A549 treated with dexamethasone at 1 μM for 4 hours (cell line): ENCODE measurements at places on chromosomes 5 and 9. TPM values are rescaled to one million over a fixed set of nuclear protein-coding genes. Genes with fewer than 3 reads are reported as not detected.

PRKAA1 gene
- 34.4 to 55.1 TPM (median 52.5 TPM) in 5 replicates for total RNA-seq

ADAMTS12 gene
- 5.7 to 7.6 TPM (median 7.3 TPM) in 5 replicates for total RNA-seq

STX17 gene
- total RNA-seq = 7.4 to 11.3 TPM (median 10.4 TPM) in 5 replicates

ECM2 gene
- total RNA-seq = 0.08 to 0.11 TPM (median 0.11 TPM) in 5 replicates

LCN2 gene
- 2.8 to 7.2 TPM (median 3.2 TPM) in 5 replicates for total RNA-seq

TRAF1 gene
- 1.4 to 2.1 TPM (median 1.7 TPM) in 5 replicates for total RNA-seq

CARTPT gene
- total RNA-seq = not detected in 5 replicates

ROR2 gene
- total RNA-seq = 0.90 to 2.2 TPM (median 2.0 TPM) in 5 replicates

SLF1 gene
- 8.4 to 11.6 TPM (median 10.7 TPM) in 5 replicates for total RNA-seq

C9 gene
- total RNA-seq = not detected in 5 replicates

PKD2L2 gene
- 0.05 TPM in 1 of 5 replicates, not detected in the others for total RNA-seq

ANKRD18B gene
- 4.0 to 10.0 TPM (median 6.1 TPM) in 5 replicates for total RNA-seq

SLC27A6 gene
- total RNA-seq = 0.07 to 0.08 TPM (median 0.08 TPM) in 4 of 5 replicates, not detected in the other

PCDHA4 gene
- 1.4 to 2.3 TPM (median 1.8 TPM) in 5 replicates for total RNA-seq

RMRP gene
- total RNA-seq = 4.7 to 10.3 TPM (median 5.3 TPM) in 3 of 5 replicates, not detected in the others

IL5 gene
- total RNA-seq = 0.47 TPM in 1 of 5 replicates, not detected in the others

RGS7BP gene
- total RNA-seq = not detected in 5 replicates

XPA gene
- total RNA-seq = 14.2 to 16.6 TPM (median 15.2 TPM) in 5 replicates

ACTBL2 gene
- total RNA-seq = 0.05 to 0.07 TPM (median 0.06 TPM) in 3 of 5 replicates, not detected in the others

MRPS27 gene
- total RNA-seq = 50.2 to 62.9 TPM (median 59.2 TPM) in 5 replicates

HAVCR2 gene
- total RNA-seq = 0.32 to 0.52 TPM (median 0.38 TPM) in 5 replicates
